ENCODE measurements at places on chromosomes 4 and X.

- no peak for DNase-seq
These were observed 81.5 kb upstream of the F9 start for GRCh38 chrX:139448996-139449395.

DNA sequence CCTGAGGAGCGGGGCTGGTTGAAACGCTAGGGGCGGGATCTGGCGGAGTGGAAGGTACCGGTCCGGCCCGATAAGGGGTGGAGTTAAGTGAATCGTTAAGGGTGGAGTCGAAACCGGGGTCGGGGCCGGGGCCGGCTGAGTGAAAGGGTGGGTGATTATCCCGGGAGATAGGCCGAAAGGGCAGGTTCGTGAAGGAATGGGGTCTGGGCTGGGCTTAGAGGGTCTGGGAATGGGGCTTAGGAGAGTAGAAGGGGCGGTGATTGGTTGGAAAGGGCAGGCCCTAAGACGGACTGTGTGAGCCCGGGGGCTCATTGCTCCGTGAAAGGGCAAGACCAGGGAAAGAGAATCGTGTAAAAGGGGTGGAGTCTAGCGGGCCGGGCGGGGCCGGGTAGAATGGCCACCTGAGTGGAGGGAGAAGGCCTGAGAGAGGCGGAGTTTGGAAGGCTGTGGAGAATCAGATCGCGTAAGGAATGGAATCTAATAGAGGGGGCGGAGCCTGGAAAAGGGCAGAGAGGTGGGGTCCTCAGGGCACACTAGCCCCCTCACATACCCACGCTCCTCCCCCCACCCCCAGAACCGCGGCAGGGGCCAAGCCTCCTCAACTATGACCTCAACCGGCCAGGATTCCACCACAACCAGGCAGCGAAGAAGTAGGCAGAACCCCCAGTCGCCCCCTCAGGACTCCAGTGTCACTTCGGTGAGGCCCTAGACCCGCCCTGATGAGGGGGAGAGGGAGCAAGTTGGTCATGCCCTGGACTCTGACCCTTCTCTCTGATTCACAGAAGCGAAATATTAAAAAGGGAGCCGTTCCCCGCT lies 430 bp downstream of the HDAC6 start:
- DNase-seq: peak; percentile 65

GRCh38 chr4:19941434-19941833 lies 310.3 kb upstream of the SLIT2 start:
- no peak for DNase-seq

DNA sequence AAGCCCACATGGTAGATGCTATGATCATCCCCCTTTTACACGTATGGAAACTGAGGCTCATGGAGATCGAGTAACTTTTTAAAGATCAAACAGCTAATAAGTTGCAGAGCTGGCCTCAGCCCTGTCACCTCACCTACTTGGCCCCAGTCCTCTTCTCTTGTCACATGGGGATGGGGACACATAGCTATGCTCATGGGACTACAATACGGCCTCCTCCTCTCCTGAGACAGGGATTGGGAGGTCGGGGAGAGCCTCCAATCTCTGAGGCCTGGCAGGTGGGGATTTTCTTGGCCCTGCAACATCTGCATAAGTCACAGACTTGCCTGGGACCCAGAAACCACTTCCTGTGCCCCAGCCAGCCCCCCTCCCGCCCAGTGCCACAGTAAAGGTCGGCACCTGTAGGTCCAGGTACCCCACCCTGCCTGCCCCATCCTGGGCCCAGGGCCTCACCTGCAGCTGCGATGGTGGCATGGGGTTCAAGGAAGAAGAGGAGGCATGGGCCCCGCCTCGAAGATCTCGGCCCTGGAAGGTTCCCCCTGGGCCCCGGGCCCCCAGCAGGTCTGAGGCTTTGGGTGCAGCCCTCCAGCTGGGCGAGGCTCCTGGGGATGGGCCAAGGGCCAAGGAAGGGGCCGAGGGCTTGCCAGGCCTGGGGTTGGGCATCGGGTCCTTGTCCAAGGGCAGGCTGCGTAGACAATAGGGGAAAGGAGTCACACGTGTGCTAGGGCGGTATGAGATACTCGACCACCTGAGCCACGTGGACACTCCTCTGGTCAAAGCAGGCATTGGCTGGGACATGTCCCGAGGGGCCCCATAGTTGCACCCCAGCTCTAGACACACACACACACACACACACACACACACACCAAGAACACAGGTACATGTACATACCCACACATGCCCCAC lies 6.4 kb downstream of the FOXP3 start:
- no peak for DNase-seq

DNA sequence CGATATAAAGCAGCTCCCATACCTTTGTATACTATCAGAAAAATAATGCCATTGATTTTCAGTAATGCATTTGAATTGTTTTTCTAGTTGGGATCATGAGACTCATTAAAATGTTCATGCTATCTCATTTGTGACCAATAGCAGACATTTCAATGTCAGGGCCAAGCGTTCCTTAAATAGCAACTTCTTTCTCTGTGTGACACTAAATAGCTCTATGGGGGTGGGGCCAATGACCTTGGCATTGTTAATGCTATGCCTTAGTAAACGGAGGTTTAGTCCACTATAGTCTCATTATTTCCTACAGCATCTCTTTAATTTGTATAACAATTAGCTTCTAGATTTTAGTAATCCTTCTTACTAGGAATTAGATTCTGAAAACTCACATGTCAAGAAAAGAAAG lies 48.6 kb upstream of the ARHGAP24 start:
- no peak for DNase-seq

DNA sequence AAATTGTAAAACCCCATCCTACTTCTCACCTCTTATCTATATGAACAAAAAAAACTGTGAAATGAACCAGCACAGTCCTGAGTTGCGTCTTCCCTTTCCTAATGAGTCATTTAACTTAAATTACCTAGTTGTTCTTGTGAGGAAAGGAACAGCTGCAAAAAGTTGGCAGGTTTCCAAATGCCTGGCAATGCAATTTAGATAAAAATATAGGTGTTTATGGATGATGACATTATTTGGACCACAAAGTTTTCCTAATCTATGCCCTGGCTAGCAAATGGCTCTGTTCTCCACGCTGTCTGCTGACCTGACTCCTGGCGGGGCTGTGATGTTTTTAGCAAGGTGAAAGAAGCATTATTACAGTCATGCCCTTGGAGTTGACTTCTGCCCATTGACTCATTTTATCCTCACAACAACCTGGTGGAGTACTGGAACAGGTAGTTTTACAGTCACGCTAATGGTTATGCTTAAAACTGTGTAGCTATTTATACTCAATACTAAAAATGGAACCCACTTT lies 29.8 kb upstream of the RELL1 start:
- no peak for DNase-seq

- no peak for DNase-seq
These were observed 163.5 kb upstream of the GYPA start for GRCh38 chr4:144304025-144304424.

GRCh38 chr4:123600987-123601904 lies 204.7 kb downstream of the SPRY1 start:
- DNase-seq: no peak

DNA sequence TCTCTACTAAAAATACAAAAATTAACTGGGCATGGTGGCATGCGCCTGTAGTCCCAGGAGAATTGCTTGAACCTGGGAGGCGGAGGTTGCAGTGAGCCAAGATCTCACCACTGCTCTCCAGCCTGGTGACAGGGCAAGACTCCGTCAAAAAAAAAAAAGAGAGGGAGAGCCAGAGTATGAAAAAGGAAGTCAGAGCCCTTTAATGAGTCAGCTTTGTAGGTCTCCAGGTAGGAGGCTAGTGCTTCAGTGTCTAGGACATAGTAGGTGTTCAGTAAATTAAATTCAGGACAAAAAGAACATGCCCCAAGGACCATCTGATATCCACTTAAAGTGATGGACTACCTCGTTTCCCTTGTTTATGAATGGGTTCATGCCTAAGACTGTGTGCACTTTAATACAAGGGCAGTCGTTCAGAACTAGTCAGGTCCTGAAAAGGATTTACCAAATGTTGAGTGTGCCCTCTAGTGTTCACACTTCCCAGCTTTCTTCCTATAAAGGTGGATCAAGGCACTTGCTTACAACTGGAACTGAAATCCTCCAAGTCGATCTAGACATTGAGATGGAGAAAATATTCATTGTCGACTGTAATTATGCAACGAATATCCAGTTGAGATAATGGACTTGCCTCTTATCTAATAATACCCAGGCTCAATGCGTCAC lies 29.0 kb downstream of the F9 start:
- peak; percentile 10 for DNase-seq

DNA sequence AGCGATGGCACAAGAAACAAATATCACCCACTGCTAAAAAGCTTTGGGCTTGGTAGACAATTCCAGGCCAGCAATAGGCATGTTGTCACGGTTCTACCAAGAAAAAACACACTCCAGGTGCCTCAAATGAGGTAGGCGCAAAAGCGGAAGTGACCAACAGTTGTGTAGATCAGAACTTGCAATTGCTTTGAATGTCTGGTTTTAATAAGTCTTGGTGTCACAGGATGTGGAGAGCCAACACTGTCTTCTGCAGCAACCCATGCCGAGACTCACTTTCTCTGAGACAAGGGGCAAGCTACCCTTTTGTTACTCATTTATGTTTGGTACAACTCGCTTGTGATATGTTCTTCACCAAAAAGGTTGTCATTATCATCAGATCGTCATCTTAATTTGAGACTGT lies 188.8 kb downstream of the HS6ST2 start:
- no peak for DNase-seq

DNA sequence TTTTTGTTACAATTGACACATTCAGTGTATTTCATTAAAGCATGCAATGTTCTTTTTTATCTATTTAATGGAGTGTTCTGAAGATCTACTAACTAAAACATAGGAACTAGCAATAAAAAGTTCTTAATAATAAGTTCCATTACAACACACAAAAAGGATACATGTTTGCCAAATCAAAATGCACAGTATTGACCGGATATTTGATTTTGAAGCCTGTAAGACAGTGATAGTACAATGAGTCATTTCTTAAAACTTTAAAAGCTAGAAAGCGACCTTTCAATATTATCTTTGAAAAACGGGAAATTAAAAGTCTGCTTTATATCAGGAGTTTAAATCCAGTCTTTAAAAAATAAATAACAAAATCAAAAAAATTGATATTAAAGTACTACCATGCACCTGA lies 2.4 kb upstream of the PRDM5 start:
- no peak for DNase-seq

GRCh38 chrX:17403189-17403691 lies 28.2 kb downstream of the NHS start:
- DNase-seq: no peak

DNA sequence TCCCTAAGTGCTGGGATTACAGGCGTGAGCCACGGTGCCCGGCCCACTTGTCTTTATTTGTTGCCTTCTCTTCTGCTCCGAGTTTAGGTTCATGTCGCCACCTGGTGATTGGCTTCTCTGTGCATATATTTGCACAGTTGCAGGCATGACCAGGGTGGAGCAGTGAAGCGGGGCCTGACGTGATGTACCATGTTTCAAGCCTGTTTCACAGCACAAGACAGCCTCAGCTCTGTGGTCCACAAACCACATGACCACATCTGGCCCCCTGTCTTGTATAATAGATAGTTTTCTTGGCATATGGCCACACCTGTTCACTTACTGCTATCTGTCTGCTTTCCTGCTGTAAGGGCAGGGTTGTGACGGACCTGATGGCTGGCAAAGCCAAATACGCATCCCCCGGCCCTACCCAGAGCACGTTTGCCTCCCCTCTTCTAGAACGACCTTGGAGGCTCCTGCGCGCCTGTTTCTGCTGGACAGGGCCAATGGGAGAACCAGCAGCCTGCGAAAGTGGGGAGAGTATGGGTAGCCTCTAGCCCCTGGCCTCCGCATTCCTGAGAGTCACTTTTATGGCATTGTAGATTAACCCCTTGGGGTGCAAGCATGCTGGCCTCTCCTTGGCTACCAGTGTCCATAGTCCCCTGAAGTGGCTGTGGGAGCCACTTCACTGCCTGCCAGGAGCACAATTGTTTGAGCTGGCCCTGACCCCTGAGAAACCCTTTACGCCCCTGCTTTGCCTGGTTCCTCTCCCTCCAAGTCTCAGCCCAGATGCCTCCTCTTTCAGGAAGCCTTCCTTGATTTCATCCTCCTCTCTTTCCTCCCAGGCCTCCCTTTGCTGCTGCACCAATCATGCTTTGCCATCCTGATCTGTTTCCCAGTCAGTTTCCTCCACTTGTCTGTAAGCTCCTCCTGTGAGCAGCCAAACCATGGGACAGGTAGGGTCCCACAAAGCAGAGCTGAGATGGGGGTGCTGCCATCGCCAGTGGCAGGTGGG lies 6.0 kb upstream of the SH3TC1 start:
- DNase-seq: peak; percentile 25

DNA sequence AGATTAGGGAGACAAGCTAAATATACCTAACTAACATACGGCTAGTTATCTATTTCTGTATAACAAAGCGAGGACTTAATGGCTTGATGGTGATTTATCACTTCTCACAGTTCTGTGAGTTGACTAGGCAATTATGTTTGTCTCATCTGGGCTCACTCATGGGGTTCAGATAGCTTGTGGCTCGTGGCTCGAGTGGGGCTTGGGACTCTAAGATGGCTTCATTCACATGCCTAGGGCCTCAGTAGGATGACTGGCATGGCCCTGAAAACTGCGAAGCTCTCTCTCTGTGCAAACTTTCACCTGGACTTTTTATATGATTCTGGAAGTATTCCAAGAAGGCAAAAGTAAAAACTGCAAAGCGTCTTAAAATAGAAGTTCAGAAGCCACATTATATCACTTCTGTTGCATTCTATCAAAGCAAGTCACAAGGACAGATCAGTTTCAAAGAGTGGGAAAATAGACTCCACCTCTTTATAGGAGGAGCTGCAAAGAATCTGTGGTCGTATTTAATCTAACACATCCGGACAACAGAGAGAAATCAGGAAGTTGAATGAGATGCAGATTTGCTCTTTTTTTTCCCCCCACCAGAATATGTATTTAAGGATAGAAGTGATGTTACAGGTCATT lies 491.2 kb downstream of the INPP4B start:
- DNase-seq: no peak

GRCh38 chr4:42673082-42673425 lies 16.1 kb upstream of the ATP8A1 start:
- DNase-seq: peak; percentile 18

DNA sequence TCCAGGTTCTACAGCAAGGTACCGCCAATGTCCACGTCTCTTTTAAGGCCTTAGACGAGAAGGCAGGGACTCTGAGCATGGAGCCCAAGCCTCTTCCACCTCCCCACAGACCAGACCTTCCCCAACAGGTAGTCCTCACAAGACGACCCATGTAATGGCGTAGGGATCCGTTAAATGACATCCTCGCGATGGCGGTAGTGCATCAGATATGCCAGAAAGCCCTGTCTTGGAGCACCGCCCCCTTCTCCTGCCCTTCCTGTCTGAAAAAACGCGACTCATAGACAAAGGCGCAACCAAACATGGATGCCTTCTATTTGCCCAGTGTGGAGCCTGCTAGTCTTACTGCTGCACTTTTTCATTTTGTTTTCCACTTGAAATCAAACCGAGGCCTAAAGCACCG lies 185.4 kb downstream of the OR13H1 start:
- DNase-seq: peak; percentile 54

DNA sequence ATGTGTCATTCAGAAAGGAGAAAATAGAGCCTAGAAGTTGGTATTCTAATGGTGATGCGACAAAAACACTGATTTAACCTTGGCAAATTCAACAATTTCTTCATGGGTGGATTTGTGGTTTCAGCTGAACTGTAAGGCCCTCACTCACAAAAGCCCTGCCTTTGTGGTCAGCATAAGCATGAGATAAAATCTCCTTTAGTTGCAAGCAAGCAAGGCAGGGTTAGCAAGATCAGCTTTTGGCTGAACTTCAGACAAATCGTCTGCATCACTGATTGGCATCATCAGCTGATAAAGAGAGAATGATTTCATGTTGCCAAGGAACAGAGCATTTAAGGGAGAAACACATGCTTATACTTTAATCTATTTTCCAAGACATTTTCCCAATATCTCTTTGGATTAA lies 2582.2 kb downstream of the PCDH7 start:
- no peak for DNase-seq
